PC-9 (cell line): ENCODE measurements at places on chromosomes 11 and 22. TPM values are rescaled to one million over a fixed set of nuclear protein-coding genes. Genes with fewer than 3 reads are reported as not detected.
A peak's percentile ranks its signal among the peaks of the same experiment; 100 is the strongest.

MUC5B gene
- total RNA-seq, result 2.1 and 3.3 TPM in 2 replicates

VSTM5 gene
- 0.81 and 1.2 TPM in 2 replicates for total RNA-seq

MS4A15 gene
- total RNA-seq, result not detected in 2 replicates

MRGPRX3 gene
- not detected in 2 replicates for total RNA-seq

TREH gene
- total RNA-seq, result not detected in 2 replicates

CBLIF gene
- total RNA-seq, result not detected in 2 replicates

MRPL11 gene
- total RNA-seq, result 138 and 140 TPM in 2 replicates

OR52A1 gene
- total RNA-seq, result not detected in 2 replicates

SF3A1 gene
- 189 and 207 TPM in 2 replicates for total RNA-seq

- DNase-seq, result no peak
These were observed 7.9 kb downstream of the GNB1L start for GRCh38 chr22:19846620-19847344.

DNA sequence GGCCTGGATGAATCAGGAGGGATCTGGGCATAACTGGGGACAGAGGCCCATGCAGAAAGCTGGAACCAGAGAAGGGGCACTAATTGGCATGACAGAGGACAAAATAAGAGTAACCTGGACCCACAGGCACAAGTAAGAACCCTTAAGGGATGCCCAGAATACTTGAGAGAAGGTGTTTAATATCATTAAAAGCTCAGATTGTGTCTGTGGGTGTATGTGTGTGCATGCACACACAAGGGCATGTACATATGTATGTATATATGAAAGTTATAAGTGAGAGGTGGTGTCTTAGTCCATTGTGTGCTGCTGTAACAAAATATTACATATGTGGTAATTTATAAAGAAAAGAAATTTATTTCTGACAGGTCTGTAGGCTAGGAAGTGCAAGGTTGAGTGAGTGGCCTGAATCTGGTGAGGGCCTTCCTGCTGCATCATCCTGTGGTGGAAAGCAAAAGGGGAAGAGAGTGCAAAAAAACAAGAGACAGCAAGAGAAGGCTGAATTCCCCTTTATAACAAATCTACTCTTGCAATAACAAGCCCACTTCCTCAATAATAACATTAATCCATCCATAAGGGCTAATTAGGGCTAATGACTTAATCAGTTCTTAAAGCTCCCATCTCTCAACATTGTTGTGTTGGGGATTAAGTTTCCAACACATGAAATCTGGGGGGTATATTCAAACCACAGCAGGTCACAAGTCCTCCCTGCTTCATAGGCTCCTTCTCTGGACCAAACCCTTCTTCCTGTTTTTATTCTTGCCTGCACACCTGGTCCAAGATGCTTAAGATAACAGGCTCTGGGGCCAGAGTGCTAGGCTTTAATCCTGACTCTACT, 68.3 kb upstream of the POU2AF2 start:
- no peak for DNase-seq

DNA sequence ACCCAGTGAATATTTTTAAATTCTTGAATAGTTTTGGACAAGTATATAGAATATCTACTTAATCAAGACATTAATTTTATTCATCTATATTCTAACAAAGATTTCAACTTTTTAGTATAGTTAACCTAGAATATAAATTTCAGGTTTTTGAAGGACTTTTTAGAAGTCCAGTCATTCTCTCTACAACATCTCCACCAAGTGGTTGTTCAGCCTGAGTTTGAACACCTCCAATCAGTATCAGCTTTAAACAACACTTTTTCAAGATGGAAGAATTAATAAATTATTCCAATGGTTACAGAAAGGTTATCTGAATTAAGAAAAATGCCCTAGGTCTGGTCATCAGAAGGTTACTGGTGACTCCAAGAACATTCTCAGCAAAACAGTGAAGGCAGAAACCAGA, 31.8 kb downstream of the EIF3M start:
- no peak for DNase-seq

- no peak for DNase-seq
These were observed 4.0 kb downstream of the ASCC2 start for GRCh38 chr22:29834046-29834445.

- no peak for DNase-seq
These were observed 102.0 kb downstream of the CYP2R1 start for GRCh38 chr11:14789879-14790484.

- no peak for DNase-seq
These were observed 613.8 kb downstream of the CNTN5 start for GRCh38 chr11:99634581-99634980.

- no peak for DNase-seq
These were observed 93.3 kb downstream of the ABTB2 start for GRCh38 chr11:34264303-34265110.

- peak; percentile 64 for DNase-seq
These were observed 39.1 kb upstream of the LIPT2 start for GRCh38 chr11:74532501-74533246.

DNA sequence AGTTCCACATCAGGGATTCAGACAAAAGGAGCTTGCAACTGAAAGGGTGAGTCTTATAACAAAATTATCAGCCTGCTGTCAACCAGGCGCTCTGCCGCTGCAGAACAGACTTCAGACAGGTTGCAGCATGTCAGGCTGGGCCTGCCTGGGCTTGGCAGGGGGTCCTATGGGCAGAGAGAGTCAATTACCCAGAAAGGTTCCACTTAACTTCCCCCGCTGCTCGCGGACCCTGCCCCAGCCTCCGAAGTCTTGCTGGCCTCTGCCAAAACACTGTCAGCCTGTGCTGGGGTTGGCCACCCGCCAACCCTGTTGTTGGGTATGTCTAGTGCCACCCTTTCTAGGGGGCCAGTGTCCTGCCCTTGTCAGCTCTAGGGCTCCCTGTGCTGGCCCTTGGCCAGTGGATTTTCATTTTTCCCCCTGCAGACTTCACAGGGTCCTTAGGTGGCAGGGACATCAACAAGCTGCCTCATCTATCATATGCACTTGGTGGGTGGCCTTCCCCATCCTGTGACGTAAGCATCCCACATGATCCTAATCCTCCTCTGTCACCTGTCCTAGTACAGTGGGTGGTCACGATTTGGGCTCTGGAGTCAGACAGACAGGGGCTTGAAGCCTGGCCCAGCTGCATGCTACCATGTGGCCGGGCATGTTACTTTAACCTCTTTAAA, 166.5 kb upstream of the CADM1 start:
- no peak for DNase-seq

DNA sequence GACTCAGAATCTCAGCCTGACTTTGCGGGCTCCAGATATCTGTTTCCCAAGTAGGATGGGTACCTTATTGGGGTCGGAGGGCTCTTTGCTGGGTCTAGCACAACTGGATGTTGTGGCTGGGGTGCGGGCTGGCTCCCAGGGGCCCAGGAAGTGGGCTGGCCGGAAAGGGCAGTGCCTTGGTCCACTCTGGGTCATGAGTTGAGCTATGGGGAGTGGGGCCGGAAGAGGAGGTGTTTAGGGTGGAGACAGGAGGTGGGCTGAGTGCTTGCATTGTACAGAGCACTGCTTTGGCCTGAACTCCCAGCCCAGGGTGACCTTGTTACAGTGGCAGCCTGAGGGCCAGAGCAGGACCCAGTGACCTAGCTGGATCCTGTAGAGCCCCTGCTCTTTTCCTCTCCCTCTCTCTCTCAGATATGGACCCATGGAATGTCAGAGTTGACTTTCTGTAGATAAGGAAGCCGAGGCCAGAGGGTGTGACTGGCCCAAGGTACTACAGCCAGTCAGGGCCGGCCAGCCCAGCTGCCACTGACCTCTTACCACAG, 13.2 kb downstream of the PHLDB1 start:
- peak; percentile 86 for DNase-seq

DNA sequence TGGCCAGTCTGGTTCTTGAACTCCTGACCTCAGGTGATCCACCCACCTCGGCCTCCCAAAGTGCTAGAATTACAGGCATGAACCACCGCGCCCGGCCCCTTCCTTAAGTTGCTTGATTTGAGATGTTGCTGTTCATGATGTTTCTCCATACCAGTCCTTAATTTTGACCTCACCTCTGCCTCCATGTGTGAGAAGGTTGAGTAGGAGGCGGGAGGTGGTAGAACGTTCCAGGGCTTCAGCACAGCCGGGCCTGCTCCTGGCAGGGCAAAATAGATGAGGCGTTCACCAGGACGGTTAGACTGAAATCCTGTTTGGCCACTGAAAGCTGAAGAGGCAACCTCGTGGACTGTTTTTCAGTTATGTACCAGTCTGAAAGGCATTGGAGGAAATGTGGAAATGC, 48.3 kb upstream of the SYT13 start:
- no peak for DNase-seq

DNA sequence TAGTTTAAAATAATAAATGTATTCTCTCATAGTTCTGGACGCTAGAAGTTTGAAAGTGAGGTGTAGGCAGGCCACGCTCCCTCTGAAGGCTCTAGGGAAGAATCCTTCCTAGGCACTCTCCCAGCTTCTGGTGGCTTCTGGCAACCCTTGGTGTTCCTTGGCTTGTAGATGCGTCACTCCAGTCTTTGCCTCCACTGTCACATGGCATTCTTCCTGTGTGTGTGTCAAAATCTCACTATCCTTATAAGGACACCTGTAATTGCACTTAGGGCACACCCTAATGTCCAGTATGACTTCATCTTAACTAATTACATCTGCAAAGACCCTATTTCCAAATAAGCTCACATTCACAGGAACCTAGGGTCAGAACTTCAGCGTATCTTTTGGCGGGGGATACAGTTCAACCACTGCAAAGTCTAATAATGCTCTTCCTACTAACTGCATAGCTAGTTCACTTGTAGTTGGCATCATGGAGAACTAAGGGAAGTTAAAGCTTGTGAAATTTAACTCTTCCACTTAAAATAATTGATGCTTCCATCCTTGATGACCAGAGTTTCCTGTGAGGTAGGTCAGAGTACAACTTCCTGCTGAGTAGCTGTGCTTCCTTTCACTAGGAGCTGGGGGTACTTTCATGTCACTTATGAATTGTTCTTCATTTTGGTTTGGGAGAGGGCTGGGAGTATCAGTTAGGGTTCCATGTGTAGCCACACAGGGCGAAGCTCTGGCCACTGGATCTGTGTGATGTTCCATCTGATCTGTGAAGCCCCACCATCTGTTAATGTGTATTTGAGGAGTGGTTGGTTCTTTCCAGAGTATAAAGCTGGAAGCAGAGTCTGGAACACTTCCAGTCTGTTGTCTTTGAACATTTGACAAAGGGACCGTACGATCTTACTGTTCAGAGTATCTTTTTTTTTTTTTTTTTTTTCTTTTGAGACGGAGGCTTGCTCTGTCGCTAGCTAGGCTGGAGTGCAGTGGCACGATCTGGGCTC, 10.5 kb downstream of the YWHAH start:
- DNase-seq, result no peak

- peak; percentile 74 for DNase-seq
These were observed 60.2 kb downstream of the ENDOD1 start for GRCh38 chr11:95149651-95150364.

DNA sequence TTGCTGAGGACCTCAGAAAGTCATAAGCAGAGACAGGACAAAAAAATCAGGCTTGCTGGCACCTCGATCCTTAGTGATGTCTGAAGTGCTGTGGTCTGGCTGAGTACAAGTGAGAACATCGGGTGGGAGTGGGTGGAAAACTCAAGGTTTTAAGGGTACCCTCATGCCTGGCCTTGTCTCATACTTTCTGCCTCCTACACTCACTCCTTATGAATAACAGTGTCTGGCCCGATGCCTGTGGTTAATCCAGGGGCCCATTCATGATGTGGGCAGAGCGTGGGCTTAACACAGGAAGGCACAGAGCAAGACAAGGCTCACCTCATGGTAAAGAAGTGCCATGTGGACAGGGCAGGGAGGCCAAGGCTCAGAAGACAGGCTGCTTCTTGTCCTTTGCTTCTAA, 11.0 kb upstream of the UCP3 start:
- DNase-seq, result no peak

- DNase-seq, result no peak
These were observed 18.3 kb downstream of the ANKK1 start for GRCh38 chr11:113405724-113406478.

DNA sequence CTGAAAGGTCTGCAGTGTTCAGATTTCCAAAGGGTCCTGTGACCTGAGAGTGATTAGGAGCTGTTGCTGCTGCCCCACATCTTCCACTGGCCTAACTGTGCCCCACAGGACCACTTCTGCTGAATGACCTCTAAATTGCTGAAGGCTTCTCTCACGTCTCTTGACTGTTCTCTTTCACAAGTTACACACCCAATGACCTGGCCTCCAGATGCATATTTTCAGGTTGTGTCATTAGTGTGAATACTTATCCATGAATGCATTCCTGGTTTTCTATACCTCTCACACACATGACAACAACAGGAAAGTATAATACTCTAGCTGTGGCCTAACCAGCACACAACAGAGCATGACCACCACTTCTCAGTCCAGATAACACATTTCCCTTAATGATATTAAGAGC, 15.4 kb downstream of the PRR14L start:
- DNase-seq, result peak; percentile 84

DNA sequence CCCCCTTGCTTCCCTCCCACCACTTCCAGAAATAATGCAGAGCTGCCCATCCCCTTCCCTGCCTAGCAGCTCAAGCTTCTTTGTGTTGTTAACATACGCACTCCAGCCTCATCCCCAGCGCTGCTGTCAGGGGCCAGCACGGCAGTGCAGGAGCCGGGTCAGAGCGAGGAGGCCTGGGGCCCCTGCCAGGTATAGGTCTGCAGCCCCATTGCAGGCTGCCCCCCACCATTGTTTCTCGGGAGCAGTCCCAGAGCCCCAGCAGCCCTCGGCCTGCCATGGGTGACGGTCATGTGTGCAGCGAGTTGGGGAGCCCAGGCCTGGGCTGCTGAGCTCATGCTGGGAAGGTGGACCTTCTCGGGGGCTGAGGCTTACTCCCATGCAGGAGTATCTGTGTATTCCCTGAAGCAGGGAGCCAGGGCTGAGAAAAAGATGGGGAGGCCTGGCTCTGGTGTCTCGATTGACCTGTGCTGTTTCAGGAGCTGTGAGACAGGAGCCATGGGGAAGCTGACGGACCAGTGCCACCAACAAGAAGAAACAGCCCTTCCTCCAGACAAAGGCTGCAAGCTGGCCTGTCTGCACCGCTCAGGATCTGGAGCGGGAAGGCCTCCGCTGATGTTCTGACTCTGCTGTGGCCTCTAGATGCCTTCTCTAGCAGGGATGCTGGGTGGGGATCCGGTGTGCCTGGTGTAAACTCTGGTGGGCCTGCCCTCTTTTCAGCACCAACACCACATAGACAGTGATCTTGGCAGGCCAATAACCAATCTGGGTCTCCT, 220.5 kb upstream of the B3GAT1 start:
- DNase-seq, result no peak

GRCh38 chr22:48568736-48569330, 1258.8 kb downstream of the BRD1 start:
- DNase-seq, result no peak

GRCh38 chr11:32894149-32894827, 1.7 kb downstream of the QSER1 start:
- DNase-seq, result peak; percentile 92

DNA sequence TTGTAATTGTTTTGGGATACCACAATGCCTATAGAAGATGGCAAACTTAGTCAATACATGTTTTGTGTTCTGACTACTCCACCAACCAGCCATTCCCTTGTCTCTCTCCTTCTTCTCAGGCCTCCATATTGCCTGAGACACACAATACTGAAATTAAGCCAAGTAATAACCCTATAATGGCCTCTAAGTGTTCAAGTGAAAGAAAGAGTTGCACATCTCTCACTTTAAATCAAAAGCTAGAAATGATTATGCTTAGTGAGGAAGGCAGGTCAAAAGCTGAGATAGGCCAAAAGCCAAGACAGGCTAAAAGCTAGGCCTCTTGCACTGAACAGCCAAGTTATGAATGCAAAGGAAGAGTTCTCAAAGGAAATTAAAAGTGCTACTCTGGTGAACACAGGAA, 318.7 kb downstream of the TTC28 start:
- DNase-seq, result no peak

GRCh38 chr11:86180423-86180822, 64.1 kb upstream of the EED start:
- no peak for DNase-seq
